ENCODE measurements at places on chromosomes 7 and 10.

- DNase-seq: no peak
- H3K36me3 ChIP-seq: peaks cover 10% of the 10 kb centered on the region
- H3K4me1 ChIP-seq: no peaks in the 10 kb centered on the region
Measured at GRCh38 chr10:100519311-100520051, at the start of gene SEC31B. SEC31B (minus strand) TSS chr10:100519861; CDS start chr10:100516952, 2,909 bp downstream.

DNA sequence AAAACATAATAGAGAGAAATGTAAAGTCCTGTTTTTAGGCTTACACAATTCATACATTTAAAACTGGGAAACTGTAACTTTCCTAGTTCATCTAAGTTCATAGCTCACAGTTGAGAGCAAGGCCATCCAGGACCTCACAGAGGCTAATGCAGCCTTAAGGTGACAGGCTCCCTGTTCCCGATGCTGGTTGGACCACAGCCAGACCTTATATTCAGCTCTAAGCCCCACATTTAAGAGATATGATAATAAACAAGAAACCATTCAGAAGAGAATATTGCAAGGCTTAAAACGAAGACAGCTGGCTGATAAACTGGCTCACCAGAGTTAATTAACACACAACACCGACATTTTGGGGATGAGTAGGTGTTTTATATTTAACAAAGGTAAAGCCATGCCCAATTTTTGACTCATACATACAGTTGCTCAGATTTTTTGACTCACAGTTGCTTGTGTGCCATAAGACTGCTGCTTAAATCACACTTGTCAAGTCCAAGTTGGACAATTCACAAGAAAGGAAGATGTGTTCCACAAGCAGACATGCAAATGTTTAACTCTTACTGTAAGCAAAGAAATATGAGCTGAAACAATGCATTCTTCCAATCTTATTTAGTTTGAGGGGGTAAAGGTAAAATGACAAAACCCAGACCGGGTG, 41.1 kb upstream of the TMEM213 start:
- peak overlapping the region; percentile 66 for H3K27ac ChIP-seq
- H3K4me3 ChIP-seq: no peak overlapping the region
- no peaks in the 10 kb centered on the region for H3K27me3 ChIP-seq
- DNase-seq: peak; percentile 88
- H3K36me3 ChIP-seq: no peaks in the 10 kb centered on the region
- H3K4me1 ChIP-seq: peaks cover 64% of the 10 kb centered on the region

DNA sequence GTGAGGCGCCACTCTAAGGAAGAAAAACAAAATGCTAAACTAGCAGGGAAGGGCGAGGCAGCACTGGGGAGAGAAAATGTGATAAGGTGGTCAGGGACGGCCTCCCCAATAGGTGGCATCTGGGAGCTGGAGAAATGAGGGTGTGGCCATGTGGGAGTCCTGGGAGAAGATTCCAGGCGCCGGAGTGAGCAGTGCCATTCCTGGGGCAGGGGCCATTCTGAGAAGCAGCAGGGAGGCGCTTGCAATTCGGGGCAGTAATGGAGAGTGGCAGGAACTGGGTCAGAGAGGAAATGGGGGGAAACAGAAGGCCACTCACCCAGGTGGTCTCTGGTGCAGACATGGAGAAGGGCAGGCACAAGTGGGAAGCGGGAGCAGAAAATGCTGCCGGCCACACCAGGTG, 61.8 kb upstream of the LRRC18 start:
- H3K27ac ChIP-seq: no peak overlapping the region
- H3K4me3 ChIP-seq: no peak overlapping the region
- H3K27me3 ChIP-seq: no peaks in the 10 kb centered on the region
- DNase-seq: peak; percentile 17

- DNase-seq: peak; percentile 30
- H3K27me3 ChIP-seq: no peaks in the 10 kb centered on the region
- H3K27ac ChIP-seq: no peak overlapping the region
- H3K4me1 ChIP-seq: peaks cover 13% of the 10 kb centered on the region
- H3K4me3 ChIP-seq: no peak overlapping the region
Measured at GRCh38 chr10:100128951-100129350, 47.3 kb upstream of the CPN1 start.

- DNase-seq: no peak
- no peaks in the 10 kb centered on the region for H3K27me3 ChIP-seq
- no peak overlapping the region for H3K4me3 ChIP-seq
- no peaks in the 10 kb centered on the region for H3K4me1 ChIP-seq
- H3K27ac ChIP-seq: no peak overlapping the region
- peaks cover 16% of the 10 kb centered on the region for H3K36me3 ChIP-seq
Measured at GRCh38 chr7:149558149-149558861, 60.7 kb upstream of the ZNF746 start.

GRCh38 chr7:53218730-53219504, 183.5 kb downstream of the POM121L12 start:
- no peaks in the 10 kb centered on the region for H3K4me1 ChIP-seq
- H3K4me3 ChIP-seq: no peak overlapping the region
- H3K27me3 ChIP-seq: no peaks in the 10 kb centered on the region
- no peak overlapping the region for H3K27ac ChIP-seq
- DNase-seq: no peak

Measured in SJCRH30 (cell line).